Activated T-helper 1 cell treated with anti-CD3 and anti-CD28 coated beads, Interleukin-2, amount 50 U/mL, for 16 hours (primary cell): ENCODE measurements at places on chromosomes 12 and 14.

DNA sequence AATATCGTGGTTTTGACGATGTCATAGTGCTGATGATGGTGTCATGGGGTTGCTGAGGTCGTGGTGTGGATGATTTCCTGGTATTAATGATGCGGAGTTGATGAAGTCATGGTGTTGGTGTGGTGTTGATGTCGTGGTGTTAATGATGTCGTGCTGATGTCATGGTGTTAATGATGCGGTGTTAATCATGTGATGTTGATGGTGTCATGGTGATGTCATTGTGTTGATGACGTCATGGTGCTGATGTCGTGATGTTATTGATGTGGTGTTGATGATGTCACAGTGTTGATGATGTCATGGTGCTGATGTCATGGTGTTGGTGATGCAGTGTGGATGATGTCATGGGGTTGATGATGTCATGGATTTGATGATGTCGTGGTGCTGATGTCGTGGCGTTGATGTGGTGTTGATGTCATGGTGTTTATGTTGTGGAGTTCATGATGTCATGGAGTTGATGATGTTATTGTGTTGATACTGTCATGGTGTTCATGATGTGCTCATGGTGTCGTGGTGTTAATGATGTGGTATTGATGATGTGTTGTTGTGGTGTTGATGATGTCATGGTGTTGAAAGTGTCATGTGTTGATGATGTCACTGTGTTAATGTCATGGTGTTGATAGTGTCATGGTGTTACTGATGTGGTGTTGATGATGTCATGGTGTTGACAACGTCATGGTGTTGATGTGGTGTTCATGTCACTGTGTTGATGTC is 48.5 kb upstream of the RIMBP2 start:
- no peak for DNase-seq

DNA sequence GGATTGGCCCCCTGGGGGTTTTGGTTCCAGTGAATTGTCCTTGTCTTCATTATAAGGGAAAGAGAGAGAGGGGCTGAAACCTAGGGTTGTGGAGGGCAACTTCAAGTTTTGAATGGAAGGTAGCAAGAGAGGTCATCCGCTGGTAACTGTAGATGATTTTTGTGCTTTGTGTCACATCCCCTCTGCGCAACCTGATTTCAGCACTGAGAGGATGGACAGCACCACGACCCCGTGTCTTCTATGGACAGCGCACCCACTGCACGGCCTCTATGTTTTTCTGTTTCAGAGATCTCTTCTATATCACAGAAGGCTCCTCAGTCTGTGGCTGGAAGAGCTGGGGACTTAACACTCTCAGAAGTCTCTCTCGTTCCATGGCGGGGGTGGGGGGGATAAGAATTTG is 127.0 kb upstream of the RPH3A start:
- DNase-seq = no peak

- DNase-seq = no peak
Measured at GRCh38 chr12:117890137-117890536, 78.7 kb downstream of the KSR2 start.

- DNase-seq = no peak
Measured at GRCh38 chr14:99006276-99006675, 265.7 kb downstream of the BCL11B start.

DNA sequence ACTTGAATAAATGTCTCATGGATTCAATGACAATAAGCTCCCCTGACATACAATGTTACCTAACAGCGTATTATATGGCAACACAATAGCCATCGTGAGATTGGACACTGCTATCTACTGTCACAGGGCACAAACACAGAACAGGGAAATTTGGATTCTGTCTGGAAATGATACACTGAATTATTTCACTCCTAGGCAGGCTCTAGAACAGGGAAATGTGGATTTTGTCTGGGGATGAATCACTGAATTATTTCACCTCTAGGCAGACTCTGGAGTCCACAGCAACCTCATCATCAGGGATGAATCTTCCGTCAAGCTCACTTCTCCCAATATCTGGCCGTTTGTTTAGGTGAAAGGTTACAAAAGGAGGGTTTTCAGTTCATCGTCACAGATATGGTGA is 288.8 kb downstream of the TMEM132D start:
- DNase-seq = no peak

DNA sequence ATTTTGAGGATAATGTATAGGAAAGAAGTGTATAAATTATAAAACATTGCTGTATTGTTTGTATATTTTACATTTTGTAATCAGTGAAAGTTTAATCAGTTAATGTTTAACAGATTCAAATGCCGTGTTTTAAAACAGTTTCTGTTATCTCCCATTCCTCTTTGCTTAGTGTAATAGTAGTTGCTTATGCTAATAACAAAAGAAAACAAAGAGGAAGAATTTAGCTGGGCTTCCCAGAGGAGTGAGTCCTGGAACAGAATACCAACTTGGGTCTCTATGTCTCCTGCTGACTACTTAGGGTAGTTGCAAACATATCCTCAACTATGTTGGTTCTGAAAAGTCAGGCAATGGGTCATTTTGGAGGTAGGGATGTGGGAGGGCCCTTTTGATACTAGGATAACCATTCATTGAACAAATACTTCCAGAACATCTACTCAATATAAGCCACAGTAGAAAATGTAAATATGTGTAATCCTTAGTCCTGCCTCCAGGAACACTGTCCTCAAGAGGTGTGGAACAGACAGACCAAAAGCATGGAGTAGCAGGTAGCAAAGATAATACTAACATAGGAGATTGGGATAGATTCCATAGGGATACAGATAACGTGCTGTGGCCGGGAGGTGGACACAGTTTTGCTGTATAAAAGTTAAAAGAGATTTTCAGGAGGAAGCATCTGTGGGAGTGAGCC is 36.1 kb upstream of the EVL start:
- DNase-seq = no peak

GRCh38 chr14:102732924-102733323 is 44.3 kb upstream of the TRAF3 start:
- no peak for DNase-seq

DNA sequence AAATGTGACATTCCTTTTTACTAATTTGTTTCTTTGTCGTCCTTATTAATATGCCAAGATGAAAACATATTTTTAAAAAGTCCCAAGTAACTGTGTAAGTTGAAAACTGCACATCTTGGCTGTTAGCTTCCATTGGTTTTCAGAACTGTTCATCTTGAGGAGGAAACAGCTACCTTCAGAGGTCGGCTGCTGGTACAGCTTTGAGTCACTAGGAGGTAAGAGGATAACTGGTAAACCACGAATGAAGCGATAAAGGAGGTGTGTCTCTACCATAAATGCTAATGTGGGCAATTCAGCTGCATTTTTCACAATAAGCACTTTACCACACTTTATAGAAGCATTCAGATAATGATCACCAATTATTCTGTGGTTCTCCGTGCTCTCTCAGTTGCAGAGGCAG is 137.5 kb upstream of the KRAS start:
- no peak for DNase-seq

GRCh38 chr14:67221248-67221981 is 19.8 kb upstream of the PALS1 start:
- no peak for DNase-seq

- DNase-seq = no peak
Measured at GRCh38 chr12:1807087-1807860, 13.1 kb upstream of the LRTM2 start.

- no peak for DNase-seq
Measured at GRCh38 chr12:16238661-16239060, 38.8 kb downstream of the SLC15A5 start.

DNA sequence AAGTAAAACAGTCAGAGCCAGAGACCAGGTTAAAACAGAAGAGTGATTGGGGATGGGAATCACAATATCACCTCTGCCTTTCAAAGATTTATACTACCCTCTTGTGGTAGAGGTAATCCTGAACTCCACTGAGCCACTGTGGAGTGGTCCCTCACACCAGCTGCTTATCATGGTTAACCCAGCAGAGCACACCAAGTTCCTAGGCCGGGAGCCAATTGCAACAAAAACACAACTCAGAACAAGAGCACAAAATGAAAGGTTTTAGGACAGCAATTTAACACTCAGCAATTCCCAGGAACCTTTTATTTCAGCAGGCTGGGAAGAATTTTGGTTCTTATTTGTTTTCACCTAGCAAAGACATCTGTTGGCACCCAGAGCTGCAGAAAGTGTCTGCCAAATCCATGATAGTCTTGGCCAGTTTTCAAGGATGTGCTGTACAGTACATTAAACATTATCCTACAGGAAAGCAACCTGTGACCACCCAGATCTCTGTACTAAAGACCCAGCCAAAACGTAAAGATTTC is 220.5 kb upstream of the ATXN7L3B start:
- DNase-seq = no peak

DNA sequence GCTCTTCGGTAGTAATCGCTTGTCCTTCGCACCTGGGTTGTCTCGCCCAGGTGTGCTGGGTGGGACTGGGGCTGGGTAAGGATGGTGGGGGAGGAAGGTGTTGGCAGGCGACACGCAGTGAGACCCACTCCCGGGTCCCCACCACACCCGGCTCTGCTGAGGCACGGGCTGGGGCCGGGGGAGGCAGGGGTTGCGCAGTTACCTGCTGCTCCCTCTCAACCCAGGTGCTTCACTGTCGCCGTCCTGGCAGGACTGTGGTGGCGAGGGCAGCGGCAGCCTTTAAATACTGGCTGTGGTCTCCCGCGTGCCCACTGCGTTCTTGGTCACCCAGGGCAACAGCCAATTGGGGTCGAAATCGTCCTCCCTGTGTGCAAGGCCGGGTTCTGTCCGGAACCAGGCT is at the start of gene CCER1:
CCER1 (minus strand) TSS at position 256 of the 400 bp plus-strand sequence. CDS start 434 bp downstream, outside the sequence.
- no peak for DNase-seq

DNA sequence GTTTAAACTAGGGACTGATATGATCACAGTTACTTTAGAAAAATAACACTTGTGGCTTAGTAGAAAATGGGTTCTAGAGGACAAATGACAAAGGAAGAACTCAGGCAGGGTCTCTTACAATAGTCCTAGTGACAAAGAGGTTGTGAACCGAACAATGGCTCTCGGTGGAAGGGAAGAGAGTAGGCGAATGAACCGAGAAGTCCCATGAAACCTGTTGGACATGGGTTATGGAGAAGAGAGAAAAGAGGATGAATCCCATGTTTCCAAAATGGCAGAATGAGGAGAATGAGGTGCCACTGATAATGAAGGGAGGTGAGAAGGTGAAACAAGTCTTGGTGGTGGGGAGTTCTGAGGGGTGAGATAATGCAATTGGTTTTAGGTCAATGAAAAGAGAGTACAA is 94.1 kb downstream of the PPM1H start:
- no peak for DNase-seq

- no peak for DNase-seq
Measured at GRCh38 chr14:98189062-98189461, 1082.9 kb downstream of the BCL11B start.

- DNase-seq = no peak
Measured at GRCh38 chr12:52335598-52336262, 14.5 kb upstream of the KRT83 start.

DNA sequence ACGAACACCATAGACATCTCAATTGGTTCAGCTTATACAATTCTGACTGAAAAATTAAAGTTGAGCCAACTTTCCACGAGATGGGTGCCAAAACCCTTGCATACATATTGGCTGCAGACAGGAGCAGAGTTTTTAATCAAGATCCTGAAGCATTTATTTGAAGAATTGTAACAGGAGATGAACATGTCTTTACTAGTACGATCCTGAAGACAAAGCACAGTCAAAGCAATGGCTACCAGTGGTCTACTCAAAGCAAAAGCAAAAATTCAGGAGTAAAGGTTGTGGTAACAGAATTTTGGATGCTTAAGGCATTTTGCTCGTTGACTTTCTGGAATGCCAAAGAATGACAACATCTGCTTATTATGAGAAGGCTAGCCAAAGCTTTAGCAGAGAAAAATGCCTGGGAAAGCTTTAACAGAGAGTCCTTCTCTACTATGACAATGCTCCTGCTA is 20.7 kb downstream of the ZDHHC17 start:
- DNase-seq = no peak
